ENCODE measurements at places on chromosomes 12 and 14. TPM values are rescaled to one million over a fixed set of nuclear protein-coding genes. Genes with fewer than 3 reads are reported as not detected.

Gene ACRBP
- total RNA-seq: 0.24 TPM

Gene CEBPE
- not detected for total RNA-seq

Gene C14orf132
- 4.3 TPM for total RNA-seq

Gene COX8C
- not detected for total RNA-seq

Gene SALL2
- 1.4 TPM for total RNA-seq

Gene OASL
- 4.8 TPM for total RNA-seq

Gene FOXA1
- total RNA-seq: 11.5 TPM

Gene PIWIL1
- not detected for total RNA-seq

Gene RASAL1
- total RNA-seq: 0.28 TPM

Gene PPP1R1A
- total RNA-seq: 0.21 TPM

Gene PSEN1
- 58.0 TPM for total RNA-seq

Gene RBMS2
- 10.4 TPM for total RNA-seq

Data from A549 treated with CpdA at 1 μM for 4 hours (cell line).